ENCODE measurements at places on chromosomes 2 and 18.

DNA sequence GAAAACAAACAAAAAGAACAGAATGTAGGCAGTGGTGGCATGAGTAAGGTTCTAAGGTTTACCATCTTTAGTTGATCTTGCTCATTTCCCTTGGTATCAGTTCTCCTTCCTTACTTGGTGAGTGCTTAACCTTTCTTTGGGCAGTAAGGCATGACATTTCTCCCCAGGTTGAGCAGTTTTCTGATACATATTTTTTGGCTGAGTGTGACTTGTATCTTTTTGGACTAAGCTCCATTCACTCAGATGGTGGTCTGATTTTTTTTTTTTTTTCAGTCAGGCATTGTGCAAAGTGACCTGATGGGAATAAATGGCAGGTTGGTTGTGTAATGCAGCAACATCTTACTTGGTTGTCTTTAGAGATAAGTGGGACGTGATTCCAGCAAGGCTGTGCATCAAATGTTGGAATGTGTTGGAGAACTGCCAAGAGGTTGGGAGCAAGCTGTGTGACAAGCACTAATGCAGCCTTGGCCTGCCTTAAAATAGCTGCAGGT, 15.1 kb downstream of the SPTBN1 start:
- peak; percentile 33 for DNase-seq
- H3K36me3 ChIP-seq = peaks cover 2% of the 10 kb centered on the region
- H3K27me3 ChIP-seq = no peaks in the 10 kb centered on the region
- peaks cover 81% of the 10 kb centered on the region for H3K4me1 ChIP-seq
- no peak overlapping the region for H3K4me3 ChIP-seq

DNA sequence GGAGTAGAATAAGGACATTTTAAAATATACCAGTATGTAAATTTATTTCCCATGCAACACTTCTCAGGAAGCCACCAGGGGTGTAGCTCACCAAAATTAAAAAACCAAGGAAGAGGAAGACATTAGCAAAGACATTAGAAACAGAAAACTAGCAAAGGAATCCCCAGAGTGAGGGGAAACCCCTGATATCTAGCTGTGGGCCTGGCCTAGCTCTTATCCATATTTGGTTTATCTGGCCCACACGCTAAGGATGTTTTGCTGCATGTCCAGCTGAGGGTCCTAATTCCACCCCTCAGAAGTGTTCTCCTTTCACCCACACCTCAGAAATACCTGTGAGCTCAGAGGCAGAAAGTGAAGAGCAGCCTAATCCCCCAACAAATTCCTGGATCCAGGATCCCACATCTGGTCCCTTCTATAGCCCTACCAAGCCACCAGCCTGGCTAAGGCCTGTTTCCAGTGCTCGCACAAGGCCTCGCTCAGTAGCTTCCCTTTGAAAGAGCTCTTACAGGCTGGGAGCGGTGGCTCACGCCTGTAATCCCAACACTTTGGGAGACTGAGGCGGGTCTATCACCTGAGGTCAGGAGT, 17.4 kb downstream of the OSBPL1A start:
- H3K27ac ChIP-seq = peak overlapping the region; percentile 35
- no peak for DNase-seq
- no peaks in the 10 kb centered on the region for H3K27me3 ChIP-seq
- no peaks in the 10 kb centered on the region for H3K4me1 ChIP-seq
- H3K36me3 ChIP-seq = peaks cover 14% of the 10 kb centered on the region

- DNase-seq = no peak
- H3K36me3 ChIP-seq = no peaks in the 10 kb centered on the region
- H3K4me3 ChIP-seq = no peak overlapping the region
- peaks cover 52% of the 10 kb centered on the region for H3K4me1 ChIP-seq
- H3K27ac ChIP-seq = peak overlapping the region; percentile 18
Observed at GRCh38 chr2:189375842-189376241, 65.4 kb upstream of the WDR75 start.

- no peak overlapping the region for H3K27ac ChIP-seq
- peak; percentile 79 for DNase-seq
- H3K36me3 ChIP-seq = peaks cover 7% of the 10 kb centered on the region
- no peaks in the 10 kb centered on the region for H3K27me3 ChIP-seq
- H3K4me1 ChIP-seq = peaks cover 24% of the 10 kb centered on the region
Observed at GRCh38 chr18:36688020-36688965, 140.5 kb downstream of the TPGS2 start.

DNA sequence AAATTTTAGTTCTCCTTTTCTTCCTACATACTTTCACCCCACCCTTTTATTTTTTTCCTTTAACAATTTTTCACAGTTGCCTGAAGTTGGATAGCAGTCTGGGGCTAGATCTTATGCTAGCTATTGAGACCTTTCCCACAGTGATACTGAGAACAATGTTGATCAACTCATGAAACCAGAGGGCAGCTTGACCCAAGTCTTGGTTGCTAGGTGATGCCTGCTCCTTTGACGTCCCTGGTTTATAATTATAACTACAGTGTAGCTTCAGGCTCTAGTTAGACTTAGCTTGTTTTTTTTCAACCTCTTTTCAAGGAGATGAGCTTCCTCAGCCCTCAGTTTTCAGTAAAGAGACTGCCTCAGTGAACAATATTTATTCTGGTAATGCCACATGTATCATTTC, 648.5 kb downstream of the IRS1 start:
- no peak for DNase-seq
- H3K27ac ChIP-seq = no peak overlapping the region
- no peaks in the 10 kb centered on the region for H3K27me3 ChIP-seq
- peaks cover 20% of the 10 kb centered on the region for H3K4me1 ChIP-seq
- H3K36me3 ChIP-seq = no peaks in the 10 kb centered on the region

- no peak for DNase-seq
- H3K27ac ChIP-seq = no peak overlapping the region
- H3K36me3 ChIP-seq = no peaks in the 10 kb centered on the region
- peaks cover 6% of the 10 kb centered on the region for H3K27me3 ChIP-seq
- no peak overlapping the region for H3K4me3 ChIP-seq
- no peaks in the 10 kb centered on the region for H3K4me1 ChIP-seq
Observed at GRCh38 chr2:56102866-56103265, 80.9 kb upstream of the CCDC85A start.

GRCh38 chr18:63366213-63367052, 573 bp downstream of the KDSR start:
- peak overlapping the region; percentile 93 for H3K27ac ChIP-seq
- peak; percentile 23 for DNase-seq
- peaks cover 23% of the 10 kb centered on the region for H3K4me1 ChIP-seq
- H3K27me3 ChIP-seq = no peaks in the 10 kb centered on the region
- peaks cover 15% of the 10 kb centered on the region for H3K36me3 ChIP-seq

- no peaks in the 10 kb centered on the region for H3K4me1 ChIP-seq
- no peak for DNase-seq
- H3K4me3 ChIP-seq = no peak overlapping the region
Observed at GRCh38 chr2:135913727-135914365, 37.6 kb upstream of the MCM6 start.

DNA sequence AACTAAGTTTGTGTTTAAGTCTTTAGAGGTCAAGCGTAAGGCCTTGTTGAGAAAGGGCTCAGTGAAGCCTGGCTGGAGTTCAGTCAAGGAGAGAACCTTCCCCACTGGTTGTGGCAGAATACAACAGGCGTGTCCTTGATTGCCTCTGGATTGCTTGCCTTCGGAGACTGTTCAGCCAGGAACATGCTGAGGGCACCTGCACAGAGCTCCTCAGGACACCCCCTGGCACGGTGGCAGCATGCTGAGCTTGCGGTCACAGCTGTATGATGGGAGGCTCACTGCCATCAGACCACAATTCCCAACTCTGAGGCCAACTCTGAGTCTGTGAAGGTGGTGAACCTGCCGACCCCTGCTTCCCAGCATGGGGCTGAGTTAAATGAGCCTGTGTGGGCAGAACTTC, 130.0 kb downstream of the LPIN1 start:
- no peaks in the 10 kb centered on the region for H3K36me3 ChIP-seq
- H3K27ac ChIP-seq = no peak overlapping the region
- H3K4me3 ChIP-seq = no peak overlapping the region
- peaks cover 19% of the 10 kb centered on the region for H3K27me3 ChIP-seq
- peak; percentile 31 for DNase-seq
